ENCODE measurements at places on chromosomes 2 and 18.

DNA sequence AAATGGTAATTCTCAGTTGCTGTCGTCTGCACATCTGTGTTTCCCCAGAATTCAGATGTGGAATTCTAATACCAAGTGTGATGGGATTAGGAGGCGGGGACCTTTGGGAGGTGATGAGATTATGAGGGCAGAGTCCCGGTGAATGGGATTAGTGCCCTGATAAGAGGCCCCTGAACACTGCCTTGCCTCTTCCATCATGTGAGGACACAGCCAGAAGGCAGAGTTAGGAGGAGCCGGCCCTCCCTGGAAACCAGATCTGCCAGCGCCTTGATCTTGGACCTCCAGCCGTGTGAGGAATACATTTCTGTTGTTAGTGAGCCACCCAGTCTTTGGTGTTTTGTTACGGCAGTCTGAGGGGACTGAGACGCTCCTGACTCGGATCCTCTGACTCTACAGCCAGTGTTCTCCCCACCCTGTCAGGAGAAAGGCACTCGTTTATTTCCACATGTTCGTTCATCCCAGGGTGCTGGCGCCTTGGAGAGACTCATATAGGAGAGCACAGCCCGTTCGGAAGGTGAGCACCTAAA, 395.0 kb downstream of the ZNF516 start:
- DNase-seq: no peak

- no peak for DNase-seq
Observed at GRCh38 chr2:140242889-140243288, 1462.7 kb upstream of the NXPH2 start.

GRCh38 chr2:95272299-95272751, 1.9 kb upstream of the PROM2 start:
- DNase-seq: no peak

DNA sequence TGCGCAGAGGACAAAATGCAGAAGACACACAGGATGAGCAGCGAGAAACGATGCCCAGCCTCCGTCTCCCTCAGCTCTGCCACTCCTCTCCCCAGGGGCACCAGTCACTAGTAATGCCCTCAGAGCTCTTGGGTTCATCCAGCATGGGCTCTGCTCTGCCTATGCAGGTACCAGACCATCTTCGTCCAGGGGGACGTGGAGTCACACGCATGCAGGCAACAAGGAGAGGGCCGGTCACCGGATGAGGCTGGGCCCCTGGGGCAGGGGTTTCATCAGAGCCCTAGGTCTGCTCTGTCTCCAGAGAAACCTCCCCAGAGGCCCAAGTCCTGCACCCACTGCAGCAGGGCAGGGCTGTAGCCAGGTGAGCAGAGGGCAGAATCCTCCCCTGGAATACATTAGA, 23.9 kb downstream of the RAB31 start:
- no peak for DNase-seq

GRCh38 chr2:176251928-176252327, 17.3 kb upstream of the MTX2 start:
- DNase-seq: no peak

DNA sequence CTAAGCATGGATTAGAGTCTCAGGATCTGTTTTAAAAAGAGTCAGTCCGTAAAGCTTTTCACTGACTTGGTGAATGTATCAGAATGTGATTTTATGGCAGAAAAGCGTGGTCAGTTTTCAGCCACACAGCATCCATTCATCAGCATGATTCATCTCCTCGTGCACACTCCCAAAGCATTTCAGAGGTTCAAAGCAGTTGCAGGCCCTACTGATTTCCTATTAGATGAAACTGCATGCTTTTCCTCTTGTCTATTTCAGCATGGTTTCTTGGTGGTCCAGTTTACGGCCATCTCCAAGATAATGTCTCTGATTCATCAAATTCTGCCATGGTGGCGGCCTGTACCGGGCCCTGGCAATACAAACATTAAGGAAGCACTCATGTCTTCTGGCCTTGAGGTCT, 4.8 kb upstream of the PARD6G start:
- DNase-seq: no peak
